ENCODE measurements at places on chromosomes 13 and 19.

DNA sequence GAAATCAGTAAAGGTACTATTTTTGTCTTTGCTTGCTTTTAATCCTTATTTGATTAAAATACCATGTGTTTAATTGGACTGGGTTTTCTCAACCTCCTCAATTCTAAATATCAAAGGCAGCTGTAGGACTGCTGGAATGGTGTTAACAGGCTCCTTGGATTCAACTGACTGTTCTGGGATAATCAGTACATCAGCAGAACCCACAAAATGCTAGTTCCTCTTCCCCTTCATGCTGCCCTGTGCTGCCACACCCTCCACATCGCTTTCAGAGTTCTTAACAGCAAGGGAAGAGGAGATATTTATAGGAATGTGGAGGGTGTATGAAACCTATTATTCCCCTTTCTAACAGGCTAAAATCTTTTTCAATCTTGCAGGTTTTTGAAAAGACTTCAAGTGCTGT, 82.4 kb downstream of the KCTD12 start:
- no peak for DNase-seq

DNA sequence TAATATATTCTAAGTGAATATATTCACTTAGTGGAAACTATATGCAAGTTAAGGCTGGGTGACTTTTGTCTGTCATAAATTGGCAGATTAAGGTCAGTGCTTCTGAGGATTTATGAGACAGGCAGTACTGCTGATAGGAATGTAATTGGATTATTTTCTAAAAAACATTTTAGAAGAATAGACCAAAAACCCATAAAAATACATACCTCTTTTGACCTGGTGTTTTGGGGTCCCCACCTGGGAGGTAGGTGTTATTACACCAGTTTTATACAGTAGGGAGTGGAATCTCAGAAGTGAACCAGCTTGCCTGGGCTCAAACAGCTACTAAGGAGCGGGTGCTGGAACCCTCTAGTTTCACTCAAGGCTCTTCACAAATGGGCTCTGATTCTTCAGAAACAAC, 25.3 kb downstream of the COG3 start:
- no peak for DNase-seq

- DNase-seq: peak; percentile 32
Measured at GRCh38 chr19:47790398-47790814, 11.9 kb downstream of the SELENOW start.

DNA sequence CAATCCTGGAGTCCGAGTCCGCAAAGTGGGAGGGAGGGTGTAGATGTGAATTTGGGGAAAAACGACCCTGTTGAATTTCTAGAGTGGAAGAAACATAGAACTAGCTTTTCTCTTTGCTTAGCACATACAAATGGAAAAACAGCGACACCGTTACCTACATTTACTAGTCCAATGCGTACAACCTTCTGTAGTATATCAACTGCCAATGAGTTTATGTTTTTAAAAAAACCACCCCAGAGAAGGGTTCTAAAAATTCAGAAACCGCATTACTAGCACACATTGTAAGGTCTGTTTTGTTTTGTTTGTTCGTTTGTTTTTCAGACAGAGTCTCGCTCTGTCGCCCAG, 332 bp upstream of the SUPT20H start:
- DNase-seq: no peak

DNA sequence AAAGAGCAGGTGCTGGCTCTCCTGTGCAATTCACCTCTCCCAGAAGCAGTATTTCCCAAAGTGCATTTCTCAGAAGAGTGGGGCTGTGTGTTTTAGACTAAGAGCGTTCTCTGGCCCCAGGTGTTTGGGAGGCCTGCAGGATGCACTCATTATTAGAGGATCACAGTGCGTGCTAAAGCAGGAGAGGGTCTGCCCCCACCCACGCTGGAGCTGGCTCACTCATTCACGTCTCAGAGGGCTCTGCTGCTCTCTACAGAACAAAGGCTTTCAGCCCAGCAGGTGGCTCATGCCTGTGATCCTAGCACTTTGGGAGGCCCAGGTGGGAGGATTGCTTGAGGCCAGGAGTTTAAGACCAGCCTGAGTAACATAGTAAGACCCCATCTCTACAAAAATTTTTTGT, 756.7 kb downstream of the UQCRFS1 start:
- no peak for DNase-seq

DNA sequence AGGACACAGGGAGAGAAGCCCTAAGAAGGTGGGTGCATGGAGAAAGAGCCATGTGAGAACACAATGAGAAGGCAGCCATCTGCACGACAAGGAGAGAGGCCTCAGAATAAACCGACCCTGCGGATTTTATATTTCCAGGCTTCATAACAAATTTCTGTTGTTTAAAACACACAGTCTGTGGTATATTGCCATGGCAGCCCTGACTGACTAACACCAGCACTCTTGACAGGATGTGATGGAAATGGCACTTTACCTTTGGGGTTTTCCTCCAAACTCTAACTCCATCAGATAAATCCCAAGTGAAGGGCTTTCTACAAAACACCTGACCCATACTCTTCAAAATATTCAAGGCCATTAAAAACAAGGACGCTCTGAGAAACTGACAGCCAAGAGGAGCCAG, 13.2 kb upstream of the MED4 start:
- DNase-seq: no peak

- no peak for DNase-seq
Measured at GRCh38 chr19:56720281-56720680, 48.7 kb upstream of the ZNF835 start.

- DNase-seq: no peak
Measured at GRCh38 chr13:23654111-23655110, 84.2 kb downstream of the TNFRSF19 start.

Measured in Panc1 (cell line).